ENCODE measurements at places on chromosomes 3 and 15.

GRCh38 chr3:196789885-196790359 lies 50.3 kb downstream of the PAK2 start:
- no peak for DNase-seq

GRCh38 chr3:127228866-127229265 lies 35.9 kb downstream of the PRR23E start:
- DNase-seq = no peak

DNA sequence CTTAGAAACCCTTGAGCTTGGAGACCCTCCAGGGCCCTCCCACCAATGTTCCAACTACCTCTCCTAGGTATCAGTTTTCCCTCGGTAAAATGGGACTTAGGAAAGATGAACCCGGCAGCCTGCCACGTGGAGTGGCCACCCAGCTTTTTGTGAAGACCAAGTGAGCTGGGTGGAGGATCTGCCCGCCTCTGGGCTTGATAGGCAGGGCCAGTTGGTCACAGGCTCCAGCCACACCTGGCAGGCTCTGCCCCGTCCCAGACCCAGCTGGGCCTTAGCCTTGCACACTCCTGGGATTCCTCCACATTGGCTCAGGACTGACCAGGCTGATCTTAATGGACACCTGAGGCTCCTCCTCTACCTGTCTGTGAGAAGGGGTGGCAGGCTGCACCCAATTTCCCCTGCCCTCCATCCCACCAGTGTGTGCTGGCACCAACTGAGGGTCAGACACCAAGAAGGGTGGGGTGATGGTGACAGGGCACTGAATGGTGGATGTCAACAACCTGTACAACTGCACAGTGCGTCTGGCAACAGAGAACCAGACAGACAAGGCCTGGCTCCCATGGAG lies 761 bp upstream of the GRIP2 start:
- DNase-seq = no peak

DNA sequence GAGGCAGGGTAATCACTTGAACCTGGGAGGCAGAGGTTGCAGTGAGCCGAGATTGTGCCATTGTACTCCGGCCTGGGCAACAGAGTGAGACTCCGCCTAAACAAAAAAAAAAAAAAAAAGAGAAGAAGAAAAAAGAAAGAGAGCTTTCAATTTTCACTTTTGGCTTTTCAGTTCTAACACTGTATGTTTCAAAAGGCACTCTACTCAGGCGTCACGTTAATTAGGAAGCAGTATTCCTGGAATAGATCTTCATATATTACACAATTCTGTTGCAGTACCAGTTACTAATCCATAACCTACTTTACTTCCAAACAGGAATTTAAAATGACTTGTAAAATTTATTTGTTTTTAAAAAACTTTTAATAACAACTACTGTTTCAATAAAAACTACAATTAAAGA lies 131.7 kb upstream of the PLXND1 start:
- DNase-seq = no peak

DNA sequence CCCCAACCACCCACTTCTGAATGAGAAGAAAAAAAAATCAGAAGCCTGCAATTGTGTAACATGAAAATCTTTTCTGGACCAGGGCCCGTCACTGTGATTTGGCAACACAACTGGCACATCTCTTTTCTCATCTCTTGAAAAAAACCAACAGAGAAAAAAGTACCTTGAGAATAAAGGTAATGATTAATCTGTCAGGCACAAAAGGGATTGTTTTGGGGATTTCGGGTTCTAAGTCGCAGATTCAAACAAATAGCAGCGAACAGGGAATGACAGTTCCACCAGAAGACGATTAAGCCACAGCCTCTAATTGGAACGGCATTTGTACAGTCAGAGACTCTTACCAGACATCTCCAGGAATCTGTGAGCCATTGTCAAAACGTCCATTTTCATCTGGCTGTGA lies at the start of gene AQP9:
AQP9 (plus strand) TSS at position 276 of the 400 bp plus-strand sequence. CDS start 185 bp downstream, outside the sequence.
- no peak for DNase-seq

DNA sequence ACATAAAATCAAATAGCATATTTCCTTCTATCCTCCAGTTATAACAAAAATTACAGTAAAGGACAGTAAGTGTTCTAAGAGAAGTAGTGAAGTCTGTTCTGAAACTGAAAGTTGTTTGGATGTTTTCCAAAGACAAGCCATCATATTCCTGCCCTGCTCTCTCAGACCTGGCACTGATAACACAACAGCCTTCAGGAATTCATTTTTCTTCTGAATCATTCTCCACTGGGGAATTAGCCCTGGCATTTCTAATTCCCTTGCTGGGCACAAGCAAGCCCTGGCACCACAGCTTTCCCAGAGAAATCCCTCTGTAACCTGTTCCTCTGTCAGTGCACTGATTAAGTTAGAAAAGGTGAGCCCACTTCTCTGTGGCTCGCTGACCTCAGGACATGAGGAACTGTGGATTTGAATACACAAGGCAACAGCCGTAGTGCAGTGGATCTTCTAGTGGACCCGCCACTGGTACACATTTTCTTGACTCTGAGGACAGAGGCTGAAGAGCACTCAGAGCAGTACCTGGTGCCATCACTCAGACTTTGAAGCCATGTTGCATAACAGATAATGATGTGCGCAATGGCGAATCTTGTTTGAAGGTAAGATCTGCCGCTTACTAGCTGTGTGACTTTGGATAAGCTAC lies 61.6 kb downstream of the WWTR1 start:
- DNase-seq = no peak

- no peak for DNase-seq
These were observed 23.6 kb downstream of the CCR1 start for GRCh38 chr3:46184469-46184868.

DNA sequence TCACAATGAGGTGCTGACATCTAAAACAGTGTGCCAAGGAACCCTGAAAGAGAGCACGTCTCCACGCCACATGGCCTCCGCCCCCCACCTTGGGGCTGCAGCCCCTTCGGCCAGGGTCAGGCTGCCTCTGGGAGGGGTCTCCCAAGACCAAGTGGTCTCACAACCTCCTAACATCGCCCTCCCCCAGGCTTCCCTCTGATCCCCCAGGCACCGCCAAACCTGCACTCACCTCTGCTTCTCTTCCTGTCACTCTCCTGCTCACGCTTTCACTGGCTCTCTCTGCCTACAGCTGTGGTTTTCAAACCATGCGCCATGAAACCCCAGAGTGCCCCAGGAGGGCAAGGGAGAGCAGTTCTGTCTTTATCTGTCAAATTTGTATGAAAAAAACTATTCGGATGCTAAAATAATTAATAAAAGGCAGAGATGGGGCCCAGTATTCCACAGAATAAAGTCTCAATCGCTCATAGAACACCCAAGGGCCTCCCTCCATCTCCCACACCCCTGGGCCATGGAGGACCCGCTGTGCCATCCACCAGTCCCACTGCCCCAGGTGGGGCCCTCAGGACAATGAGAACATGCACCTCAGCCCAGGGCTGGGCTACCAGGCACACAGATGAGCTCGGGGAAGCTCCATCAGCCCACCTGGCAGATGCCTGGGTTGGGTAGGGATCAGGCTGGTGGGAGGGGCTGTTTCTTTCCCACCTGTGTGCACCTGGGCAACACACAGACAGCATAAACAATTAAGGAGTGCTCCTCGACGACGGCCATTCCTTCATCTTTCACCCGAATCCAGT lies 21.5 kb downstream of the CYFIP1 start:
- DNase-seq = no peak

- no peak for DNase-seq
These were observed 10.2 kb downstream of the PXYLP1 start for GRCh38 chr3:141241616-141242376.

GRCh38 chr3:30618526-30618925 lies 12.1 kb downstream of the TGFBR2 start:
- DNase-seq = no peak

DNA sequence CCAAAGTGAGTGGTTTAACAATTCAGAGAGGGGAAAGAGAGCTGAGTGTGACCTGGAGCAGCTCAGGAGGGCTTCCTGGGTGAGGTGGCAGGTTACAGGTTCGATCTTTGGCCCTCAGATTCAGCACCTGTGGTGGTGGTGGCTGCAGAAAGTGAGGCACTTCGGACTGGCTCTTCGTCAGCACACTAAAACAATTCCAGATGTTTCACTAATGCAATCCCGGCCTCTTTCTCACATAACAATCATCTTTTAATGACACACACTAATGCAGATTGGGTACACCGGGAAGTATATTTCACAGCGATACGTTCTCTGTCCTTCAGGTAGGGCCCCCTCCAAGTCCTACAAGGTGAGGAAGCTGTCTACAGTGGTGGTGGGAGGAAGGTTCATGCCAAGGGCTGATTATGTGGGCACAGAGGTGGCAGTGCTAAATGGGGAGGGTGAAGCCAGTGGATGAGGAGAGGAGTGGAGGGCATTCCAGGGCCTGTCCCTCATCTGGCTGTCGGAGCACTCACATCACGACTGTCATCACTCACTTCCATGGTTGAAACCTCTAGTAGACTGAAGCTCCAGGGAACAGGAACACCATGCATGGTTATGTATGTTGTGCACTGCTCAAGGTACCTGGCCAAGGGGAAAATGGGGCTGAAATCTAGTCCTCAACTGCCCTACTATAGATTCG lies 171.1 kb downstream of the RAB11A start:
- DNase-seq = no peak

DNA sequence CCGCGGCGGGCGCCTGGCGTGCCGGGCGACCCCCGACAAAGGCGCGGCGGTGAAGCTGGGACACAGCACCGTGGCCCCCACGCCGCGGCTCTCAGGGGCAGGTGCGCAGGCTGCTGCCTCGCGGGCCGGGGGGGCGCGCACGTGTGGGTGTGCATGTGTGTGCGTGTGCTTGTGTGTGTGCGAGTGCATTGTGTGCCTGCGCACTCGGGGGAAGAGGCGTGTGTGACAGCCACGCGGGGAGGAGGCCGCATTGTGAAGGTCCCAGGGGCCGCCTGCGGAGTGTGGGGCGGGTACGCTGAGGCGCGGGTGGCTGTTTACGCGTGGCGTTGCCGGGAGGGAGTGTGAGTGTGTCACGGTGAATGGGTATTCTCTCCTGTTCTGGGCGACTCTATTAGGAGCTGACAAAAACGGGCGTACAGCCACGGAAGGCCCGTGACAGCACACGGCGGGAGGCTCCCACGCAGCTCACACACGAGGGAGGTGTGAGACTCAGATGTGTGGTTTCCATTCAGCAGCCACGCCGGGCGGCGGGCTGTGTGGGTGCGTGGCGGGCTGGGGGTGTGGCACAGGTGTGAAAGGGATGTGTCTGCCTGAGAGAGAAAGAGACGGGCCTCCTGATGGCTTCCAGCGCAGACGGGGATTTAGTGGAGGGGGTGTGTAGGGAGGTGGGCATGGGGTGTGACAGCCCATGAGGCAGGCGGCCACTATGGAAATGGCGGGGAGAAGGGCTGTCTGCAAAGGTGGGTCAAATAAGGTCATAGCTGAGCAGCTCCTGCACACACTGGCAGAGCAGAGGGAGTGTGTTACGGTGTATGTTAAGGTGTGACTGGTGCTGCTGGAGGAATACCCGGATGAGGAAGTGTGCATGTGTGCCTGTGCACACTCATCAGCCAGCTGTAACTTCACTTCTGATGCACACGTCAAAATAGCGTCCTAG lies 750 bp downstream of the PODXL2 start:
- DNase-seq = peak; percentile 74

- DNase-seq = peak; percentile 69
These were observed 27.4 kb downstream of the SMAD6 start for GRCh38 chr15:66729331-66729951.

DNA sequence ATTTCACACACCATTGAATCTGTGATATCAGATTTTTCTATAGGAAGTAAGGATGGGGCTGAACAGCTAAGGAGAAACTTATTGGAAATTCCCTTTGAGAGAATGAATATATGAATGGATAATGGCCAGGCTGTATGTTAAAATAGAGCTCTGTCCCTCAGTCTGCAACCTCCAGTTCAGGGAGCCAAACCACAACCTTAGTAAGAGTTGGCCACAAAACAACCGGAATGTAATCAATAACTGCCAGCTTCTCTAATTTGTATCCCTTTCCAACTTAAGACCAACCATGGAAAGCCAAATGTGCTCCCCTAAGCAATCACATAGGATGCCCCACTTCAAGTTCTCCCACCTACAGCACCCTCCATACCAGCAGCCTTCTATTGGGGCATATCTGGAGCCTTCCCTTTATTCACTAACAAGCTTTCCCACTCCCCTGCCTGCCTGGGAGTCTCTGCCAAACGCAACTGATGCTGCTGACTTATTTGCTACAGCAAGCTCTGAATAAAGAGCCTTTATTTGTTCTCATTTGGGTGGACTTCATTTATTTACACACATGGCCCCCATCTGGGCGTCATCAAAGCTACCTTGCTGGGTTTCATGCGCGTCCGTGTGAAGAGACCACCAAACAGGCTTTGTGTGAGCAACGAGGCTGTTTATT lies 75.4 kb upstream of the LARS2 start:
- DNase-seq = no peak

GRCh38 chr3:168796339-168796738 lies 700.6 kb upstream of the GOLIM4 start:
- no peak for DNase-seq

GRCh38 chr15:56774356-56774755 lies 41.0 kb upstream of the ZNF280D start:
- DNase-seq = no peak

DNA sequence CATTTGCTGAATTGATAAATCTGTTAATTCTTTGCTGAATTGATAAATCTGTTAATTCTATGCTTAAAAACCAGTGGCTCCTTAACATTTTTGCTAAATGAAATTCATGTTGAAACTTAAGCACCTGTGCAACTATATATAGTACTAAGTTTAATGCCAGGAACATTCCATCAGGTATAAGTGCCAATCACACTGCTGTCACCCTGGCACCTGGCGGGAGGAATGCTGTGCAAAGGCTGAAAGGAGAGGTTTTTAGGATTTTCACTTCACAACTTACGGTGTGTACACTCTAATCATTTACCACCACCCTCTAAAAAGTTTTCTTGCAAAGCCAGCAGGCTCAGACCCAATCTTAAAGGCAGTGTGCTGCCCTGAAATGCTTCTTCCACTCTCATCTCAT lies 33.5 kb upstream of the MYO5C start:
- no peak for DNase-seq

GRCh38 chr3:184645336-184645735 lies 66.5 kb downstream of the MAGEF1 start:
- no peak for DNase-seq

- no peak for DNase-seq
These were observed 20.5 kb upstream of the LYZL4 start for GRCh38 chr3:42430781-42431532.

DNA sequence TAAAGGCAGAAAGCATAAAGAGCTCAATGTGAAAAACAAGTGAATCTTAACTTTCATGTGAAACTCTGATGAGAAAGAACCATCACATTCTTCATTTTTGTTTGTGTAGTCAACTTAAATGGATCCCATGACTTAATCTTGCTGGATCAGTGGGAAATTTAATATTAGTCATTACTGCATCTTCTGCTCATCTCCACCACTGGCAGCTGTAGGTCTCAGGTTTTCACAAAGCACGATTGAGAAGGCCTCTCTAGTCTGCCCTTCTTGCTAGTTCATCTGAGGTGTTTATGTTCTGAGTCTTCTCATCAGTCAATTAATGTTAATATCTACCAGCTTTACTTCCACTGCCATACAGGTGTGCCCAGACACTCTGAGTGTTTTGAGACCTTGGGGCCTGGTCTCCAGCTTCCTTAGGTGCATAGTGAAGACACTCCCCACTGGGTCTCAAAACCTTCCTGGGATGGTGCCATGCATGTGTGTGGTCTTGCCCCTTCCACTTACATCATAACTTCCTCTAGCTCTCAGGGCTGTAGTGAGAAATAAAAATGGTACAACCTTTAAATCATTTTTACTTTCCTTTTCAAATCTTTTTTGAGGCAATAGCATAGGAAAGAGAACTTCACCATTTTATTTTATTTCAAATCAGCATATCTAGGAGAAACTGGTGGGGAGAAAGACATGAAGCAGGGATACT lies 421.6 kb upstream of the CBLB start:
- DNase-seq = no peak

All from eye (tissue), 1 donor.